ENCODE measurements at places on chromosomes 6 and 20.

- DNase-seq, result no peak
These were observed 573 bp upstream of the IFNGR1 start for GRCh38 chr6:137219664-137220252.

- DNase-seq, result no peak
These were observed 1.9 kb downstream of the HLA-DPA1 start for GRCh38 chr6:33071569-33071968.

- DNase-seq, result no peak
These were observed 144.3 kb upstream of the SULF2 start for GRCh38 chr20:47929368-47930115.

DNA sequence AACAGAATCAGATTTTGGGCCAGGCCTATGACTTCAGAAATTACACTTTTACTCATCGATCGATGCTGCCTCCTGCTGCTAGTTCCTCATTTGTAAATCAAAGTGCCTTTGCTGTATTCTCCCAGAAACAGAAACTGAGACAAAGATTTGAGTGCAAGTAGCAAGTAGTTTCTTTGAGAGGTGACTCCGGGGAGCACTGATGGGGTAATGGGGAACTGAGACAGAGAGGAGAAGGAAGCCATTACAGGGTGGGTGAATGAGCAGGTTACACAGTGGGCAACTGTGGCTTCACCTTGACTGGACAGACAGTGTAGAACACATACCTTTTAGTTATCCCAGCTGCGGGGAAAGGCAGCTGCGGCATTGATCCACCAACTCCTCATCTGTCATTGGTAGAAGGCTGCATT is 9.7 kb upstream of the CD40 start:
- DNase-seq, result no peak

GRCh38 chr6:36324715-36325114 is 12.0 kb downstream of the BNIP5 start:
- DNase-seq, result no peak

- DNase-seq, result no peak
These were observed 528.2 kb upstream of the MARCKS start for GRCh38 chr6:113328886-113329381.

DNA sequence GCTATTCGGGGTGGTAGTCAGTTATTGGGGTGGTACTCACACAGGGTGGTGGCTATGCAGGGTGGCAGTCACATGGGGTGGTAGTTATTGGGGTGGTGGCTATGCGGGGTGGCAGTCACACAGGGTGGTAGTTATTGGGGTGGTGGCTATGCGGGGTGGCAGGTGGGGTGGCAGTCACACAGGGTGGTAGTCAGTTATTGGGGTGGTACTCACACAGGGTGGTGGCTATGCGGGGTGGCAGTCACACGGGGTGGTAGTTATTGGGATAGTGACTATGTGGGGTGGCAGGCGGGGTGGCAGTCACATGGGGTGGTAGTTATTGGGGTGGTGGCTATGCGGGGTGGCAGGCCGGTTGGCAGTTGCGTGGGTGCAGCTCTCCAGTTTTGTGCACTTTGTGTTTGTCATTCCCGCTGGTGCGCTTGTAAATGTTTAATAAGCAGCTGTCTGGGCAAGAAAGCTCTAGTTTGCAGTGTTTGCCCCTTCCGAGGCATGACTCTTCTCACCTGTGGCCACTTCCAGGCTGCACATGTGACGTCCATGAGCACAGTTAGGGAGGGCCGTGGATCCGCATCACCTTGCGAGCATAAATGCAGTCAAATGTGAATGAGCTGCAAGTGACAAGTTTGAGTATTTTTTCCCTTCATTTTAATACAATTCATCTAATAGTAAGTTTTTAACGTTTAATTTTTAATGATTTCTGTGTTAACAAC is 219.0 kb upstream of the CST7 start:
- no peak for DNase-seq

DNA sequence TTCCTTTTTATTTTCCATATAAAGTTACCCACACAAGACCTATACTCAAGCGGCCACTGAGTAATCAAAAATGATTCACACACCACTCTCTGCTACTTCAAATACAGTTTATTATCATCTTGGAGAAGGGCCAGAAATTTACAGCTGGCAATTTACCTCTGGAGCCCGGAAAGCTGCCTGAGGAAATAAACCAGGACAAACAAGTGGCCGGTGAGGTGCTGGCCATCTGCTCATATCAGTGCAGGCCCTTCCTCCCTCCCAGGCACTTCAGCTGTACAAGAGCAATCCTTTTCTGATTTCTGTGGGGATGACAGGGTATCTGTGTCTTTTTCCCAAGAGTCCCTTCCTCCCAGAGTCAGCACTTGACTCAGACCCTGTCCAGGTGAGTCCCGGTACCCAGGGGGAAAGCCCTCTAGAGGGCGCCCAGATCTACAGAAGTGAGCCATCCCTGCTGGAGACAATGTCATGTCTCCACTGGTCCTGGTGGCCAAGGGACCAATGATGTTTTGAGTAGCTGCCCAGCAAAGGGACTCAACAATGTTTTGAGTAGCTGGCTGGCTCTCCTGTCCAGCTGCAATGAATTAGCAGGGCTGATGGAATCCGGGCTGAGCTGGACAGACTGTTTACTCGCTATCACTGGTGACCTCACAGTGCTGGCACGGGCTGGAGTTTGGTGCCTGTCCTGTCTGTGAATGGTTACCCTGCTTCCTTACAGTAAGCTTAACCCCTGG is 23.6 kb downstream of the LRP11 start:
- no peak for DNase-seq

DNA sequence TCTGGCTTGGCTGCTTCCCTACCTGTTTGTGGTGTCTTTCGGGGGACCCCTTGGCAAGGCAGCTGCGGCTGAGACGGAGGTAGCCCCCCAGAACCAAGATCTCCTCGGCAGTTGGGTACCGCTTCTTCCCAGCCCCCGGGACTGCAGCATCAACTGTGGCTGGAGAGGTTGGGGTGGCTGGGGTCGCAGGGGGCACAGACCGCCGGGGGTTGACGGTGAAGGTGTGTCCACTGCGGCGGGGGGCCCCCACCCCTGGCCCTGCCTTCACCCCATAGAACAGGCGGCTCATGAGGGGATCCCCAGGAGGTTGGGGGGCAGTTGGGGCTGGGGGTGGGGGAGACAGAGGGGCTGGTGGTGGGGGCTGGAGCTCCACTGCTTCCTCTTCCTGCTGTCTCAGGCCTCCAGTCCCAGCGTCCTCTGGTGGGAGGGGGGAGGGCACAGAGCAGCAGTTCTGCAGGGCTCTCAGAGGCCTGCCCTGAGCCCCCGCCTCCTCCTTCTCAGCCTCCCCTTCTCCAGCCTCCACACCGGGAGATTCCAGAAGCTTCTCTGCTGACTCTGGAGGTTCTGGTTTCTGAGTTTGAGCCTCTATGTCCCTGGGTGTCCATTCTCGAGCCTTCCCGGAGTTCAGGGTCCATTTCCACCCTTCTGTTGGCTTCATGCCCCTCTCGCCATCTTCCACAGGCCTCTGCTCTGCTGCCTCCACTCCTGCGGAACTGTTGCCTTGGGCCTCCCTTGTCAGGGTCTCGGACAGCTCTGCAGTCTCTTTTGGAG is 1.9 kb downstream of the PPP1R18 start:
- DNase-seq, result no peak

- DNase-seq, result no peak
These were observed 53.8 kb downstream of the CD40 start for GRCh38 chr20:46171909-46172308.

GRCh38 chr6:24486065-24486464 is 3.3 kb downstream of the GPLD1 start:
- DNase-seq, result no peak

- DNase-seq, result no peak
These were observed 197.6 kb upstream of the ARID1B start for GRCh38 chr6:156579564-156579963.

DNA sequence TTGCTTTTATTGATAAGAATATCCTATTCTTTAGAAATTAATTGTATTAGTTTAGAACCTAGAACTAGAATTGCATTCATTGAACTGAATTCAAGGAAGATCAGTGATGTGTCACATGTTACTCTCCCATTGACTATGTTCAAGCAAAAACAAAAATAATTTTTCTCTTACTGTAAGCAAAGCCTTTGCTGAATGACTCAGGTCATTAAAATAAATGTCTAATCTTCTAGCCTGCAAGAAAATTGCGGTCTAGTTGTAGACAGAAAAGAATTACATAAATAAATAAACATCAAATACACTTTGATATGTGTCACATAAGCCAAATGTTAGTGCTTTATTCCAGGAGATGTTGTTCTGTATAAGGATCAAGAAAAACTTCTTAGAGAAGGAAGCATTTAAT is 387.9 kb downstream of the ADGRB3 start:
- DNase-seq, result no peak

DNA sequence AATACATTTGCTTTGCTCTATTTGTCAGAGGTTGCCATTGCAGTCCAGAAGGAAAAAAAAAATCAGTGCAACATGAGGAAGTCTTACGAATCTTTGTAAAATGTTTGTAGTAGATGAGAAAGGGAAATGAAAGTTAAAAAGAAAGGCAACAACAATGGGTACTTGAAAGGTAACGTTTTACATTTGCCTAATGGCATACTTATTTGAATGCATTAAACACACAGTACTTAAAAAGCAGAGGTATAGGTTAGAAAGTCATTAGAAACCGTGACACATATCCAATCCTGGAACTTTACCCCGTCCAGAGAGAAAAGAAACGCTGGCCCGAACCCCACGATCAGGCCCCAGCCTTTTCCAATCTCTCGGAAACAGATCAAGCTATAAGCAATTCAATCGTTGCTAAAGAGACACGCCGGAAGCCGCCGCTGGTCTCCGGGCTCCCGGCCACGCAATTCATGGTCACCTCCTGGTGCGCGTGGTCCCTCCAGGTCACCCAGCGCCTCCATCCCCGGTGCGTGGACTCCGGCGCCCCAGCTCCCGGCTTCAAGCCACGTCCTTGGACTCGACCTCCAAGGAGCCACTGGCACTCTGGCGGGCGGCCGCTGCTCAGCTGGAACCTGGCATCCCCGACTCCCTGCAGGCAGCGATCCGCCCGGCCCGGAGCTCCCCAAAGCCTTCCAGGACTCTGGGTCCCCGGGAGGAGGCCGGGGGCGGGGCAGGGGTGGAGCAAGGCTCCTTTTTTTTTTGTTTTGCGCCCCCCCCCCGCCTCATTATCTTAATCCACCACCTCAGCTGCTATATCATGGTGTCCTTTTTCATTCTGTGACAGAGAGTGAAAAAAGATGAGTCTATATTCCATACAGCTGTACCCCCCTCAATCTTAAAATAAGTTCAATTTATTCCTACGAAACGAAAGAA is at the start of gene SLC18B1:
Gene SLC18B1, minus strand, starts transcription at position 687 of the 918 bp plus-strand sequence. Its CDS starts 181 bp downstream, at position 506.
- DNase-seq, result no peak

DNA sequence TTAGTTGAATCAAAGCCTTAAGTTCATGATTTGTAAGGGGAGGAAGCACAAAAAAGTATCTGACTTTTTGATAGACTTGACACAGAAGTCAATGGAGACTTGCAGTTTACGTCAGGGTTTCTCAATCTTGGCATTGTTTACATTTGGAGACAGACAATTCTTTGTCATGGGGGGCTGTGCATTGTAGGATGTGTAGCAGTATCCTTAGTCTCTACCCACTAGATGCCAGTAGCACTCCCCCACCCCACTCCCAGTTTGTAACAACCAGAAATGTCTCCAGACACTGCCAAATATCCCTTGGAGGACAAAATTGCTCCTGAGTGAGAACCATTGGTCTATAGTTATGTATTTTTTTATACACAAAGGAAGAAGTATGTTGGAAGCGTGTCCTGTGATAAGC is 434.1 kb downstream of the RFPL4B start:
- no peak for DNase-seq

- DNase-seq, result no peak
These were observed 47.2 kb upstream of the SYNDIG1 start for GRCh38 chr20:24422091-24422760.

GRCh38 chr6:155261111-155261900 is 2.5 kb upstream of the CLDN20 start:
- DNase-seq, result no peak

DNA sequence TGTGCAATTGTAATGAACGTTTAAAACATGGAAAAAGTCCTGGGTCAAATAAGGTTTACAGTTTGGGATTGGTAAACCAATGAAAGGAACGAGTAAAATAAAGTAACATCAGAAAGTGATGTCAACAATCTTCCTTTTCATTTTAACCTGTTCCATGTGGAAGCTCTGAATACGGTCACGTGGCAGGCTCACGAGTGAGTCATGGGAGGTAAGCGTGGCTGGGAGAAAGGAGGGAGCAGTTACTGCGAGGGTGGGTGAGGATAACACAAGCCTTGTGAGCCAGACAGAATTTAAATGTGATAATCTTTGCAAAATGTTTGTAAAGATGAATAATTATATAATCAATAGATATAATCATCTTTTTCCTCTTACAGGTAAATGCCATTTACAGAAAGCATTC is 171.3 kb upstream of the HDAC2 start:
- no peak for DNase-seq

- no peak for DNase-seq
These were observed 122.6 kb upstream of the IFNGR1 start for GRCh38 chr6:137341681-137342195.

GRCh38 chr6:144178323-144178722 is 28.0 kb downstream of the STX11 start:
- no peak for DNase-seq

- DNase-seq, result no peak
These were observed 44.1 kb upstream of the FNDC1 start for GRCh38 chr6:159125014-159125609.

GRCh38 chr6:3444276-3445088 is 12.4 kb downstream of the SLC22A23 start:
- no peak for DNase-seq

- no peak for DNase-seq
These were observed 1.1 kb upstream of the SPDEF start for GRCh38 chr6:34557228-34557627.

DNA sequence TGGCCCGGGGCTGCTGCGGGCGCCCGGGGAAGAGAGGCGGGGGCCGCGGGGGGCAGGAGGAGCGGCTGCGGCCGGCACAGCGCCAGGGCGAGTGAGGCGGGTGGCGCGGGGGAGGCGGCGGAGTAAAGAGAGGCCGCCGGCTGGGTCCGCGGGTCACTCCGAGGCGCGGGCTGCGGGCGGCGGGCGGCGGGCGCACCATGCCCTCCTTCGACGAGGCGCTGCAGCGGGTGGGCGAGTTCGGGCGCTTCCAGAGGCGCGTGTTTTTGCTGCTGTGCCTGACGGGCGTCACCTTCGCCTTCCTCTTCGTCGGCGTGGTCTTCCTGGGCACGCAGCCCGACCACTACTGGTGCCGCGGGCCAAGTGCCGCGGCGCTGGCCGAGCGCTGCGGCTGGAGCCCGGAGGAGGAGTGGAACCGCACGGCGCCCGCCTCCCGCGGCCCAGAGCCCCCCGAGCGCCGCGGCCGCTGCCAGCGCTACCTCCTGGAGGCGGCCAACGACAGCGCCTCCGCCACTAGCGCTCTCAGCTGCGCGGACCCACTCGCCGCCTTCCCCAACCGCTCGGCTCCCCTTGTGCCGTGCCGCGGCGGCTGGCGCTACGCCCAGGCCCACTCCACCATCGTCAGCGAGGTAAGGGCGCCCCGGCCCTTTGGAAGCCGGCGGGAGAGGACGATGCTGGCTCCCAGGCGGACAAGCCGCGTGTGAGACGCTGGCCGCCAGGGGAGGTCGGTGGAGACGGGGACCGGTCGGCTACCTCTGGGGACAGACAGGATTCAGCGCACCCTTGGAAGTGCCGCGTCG is at the start of gene SLC22A3:
Gene SLC22A3, plus strand, starts transcription at position 156 of the 797 bp plus-strand sequence. Its CDS starts 42 bp downstream, at position 198.
- DNase-seq, result no peak

Measured in NT2/D1 (cell line).